ENCODE measurements at places on chromosomes 3 and 15. TPM values are rescaled to one million over a fixed set of nuclear protein-coding genes. Genes with fewer than 3 reads are reported as not detected.

GRCh38 chr3:156602424-156602823, 47.5 kb upstream of the SSR3 start:
- no peak for DNase-seq

- DNase-seq, result no peak
Measured at GRCh38 chr15:48748535-48748934, 62.3 kb downstream of the CEP152 start.

DNA sequence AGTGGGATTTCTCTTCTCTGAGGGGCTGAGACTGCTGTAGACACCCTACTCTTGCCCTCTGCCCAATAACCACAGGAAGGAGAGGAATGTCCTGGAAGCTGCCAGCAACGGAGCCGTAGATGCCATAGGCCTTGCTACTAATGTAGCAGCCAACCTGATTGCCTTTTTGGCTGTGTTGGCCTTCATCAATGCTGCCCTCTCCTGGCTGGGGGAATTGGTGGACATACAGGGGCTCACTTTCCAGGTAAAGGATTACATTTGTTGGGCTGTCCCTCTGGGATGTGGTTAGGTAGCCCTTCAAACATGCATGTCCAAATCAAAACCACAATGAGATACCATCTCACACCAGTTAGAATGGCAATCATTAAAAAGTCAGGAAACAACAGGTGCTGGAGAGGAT, 16.1 kb downstream of the SLC28A2 start:
- peak; percentile 40 for DNase-seq

DNA sequence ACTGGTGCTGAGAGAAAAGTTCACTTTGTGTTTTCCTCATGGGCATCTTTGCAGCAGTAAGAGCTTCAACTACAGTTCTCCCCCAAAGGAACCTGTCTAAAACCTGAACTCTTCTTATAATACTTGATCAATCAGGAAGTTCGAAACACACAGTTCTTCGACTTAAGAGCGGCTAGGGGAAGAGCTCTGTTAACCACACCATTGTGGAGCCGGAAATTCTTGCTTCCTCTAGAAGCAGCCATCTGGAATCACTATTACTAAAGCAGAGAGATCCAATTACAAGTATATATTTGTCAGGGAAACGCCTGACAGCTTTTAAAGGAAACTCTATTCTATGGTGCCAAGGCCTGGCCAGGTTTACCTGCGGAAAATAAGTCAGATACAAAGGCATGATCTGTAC, 337.3 kb upstream of the CBLB start:
- DNase-seq, result no peak

GRCh38 chr3:83122774-83123350, 1361.4 kb upstream of the GBE1 start:
- DNase-seq, result no peak

GRCh38 chr3:120597445-120598049, 1.4 kb downstream of the NDUFB4 start:
- no peak for DNase-seq

DNA sequence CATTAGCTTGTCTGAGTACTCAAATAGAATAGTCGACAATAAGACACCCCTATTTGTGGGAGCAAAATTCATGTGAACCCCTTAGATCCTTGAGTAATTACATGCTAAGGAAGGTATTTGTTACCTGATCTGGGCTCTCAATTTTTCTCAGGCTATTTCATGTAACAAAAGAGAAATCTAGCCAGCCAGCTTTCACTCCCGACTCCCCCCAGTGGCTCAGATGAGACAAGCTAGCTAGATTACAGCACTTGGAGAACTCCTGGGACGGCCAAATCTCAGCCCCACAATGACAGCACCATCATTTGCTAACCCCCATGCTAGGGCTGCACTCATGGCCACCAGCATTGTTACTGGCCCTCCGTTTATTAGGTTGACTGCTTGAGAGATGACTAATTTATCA, 41.3 kb downstream of the GLDN start:
- DNase-seq, result peak; percentile 82

- no peak for DNase-seq
Measured at GRCh38 chr3:122936986-122937385, 90.6 kb downstream of the SEMA5B start.

DNA sequence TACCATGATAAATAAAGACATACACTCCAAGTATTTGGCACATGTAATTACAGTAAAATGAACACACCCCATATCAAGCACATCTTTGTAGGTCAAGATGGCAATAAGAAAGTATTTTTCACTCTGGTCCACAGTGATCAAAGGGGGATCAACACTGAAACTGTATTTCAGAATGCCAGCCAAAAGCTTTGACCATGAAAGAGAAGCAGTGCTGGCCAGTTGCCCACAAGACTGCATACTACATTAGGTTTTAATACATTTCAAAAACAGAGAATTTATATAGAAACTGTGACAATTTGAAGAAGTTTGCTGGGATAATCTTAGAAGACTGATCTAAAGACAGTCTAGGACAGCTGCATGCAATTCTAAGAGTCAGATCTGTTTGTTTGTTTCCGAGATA, 1035.3 kb downstream of the FHIT start:
- no peak for DNase-seq

- DNase-seq, result no peak
Measured at GRCh38 chr3:190227064-190227463, 95.2 kb downstream of the CLDN1 start.

- no peak for DNase-seq
Measured at GRCh38 chr3:112004187-112004586, 5.5 kb downstream of the TAGLN3 start.

DNA sequence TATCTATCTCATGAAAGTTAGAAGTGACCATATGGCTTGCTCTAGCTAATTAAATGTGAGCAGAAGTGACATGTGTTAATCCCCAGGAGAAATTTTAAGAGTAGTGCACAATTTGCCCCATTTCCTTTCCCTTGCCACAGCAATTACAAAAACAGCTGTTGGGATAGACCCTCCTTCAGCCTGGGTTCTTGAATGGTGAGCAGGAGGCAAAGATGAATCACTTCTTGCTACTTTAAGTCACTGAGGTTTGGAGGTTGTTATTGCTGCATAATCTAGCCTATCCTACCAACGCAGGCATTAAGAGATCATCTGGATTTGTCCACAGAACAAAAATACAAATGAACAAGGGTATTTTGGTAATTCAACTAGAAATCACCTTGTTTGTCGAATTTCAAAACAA, 51.7 kb upstream of the CAPN7 start:
- DNase-seq, result no peak

GRCh38 chr15:48132874-48133273, 12.1 kb downstream of the SLC24A5 start:
- no peak for DNase-seq

GRCh38 chr3:126679831-126680666, 24.0 kb upstream of the CHCHD6 start:
- DNase-seq, result peak; percentile 55

DNA sequence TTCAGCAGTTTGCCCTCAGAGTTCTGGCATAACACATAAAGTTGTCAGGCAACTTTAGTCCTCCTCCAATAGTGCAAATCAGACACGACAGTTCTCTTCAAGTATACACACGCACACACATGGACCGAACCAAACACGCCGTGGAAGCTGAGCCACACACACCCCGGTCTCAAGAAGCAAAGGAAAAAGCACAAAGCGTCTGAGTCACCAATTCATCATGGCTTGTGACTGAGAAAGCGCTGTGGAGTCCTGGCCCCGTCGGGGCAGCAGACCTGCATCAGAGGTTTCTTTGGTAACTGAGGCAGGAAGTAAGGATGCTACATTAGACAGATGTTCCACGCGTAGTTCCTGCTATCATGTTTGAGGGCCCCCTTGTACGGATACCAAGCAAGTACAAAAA, 85.7 kb downstream of the VGLL4 start:
- peak; percentile 32 for DNase-seq

GRCh38 chr3:159584421-159584820, 404.2 kb upstream of the IL12A start:
- DNase-seq, result no peak

DNA sequence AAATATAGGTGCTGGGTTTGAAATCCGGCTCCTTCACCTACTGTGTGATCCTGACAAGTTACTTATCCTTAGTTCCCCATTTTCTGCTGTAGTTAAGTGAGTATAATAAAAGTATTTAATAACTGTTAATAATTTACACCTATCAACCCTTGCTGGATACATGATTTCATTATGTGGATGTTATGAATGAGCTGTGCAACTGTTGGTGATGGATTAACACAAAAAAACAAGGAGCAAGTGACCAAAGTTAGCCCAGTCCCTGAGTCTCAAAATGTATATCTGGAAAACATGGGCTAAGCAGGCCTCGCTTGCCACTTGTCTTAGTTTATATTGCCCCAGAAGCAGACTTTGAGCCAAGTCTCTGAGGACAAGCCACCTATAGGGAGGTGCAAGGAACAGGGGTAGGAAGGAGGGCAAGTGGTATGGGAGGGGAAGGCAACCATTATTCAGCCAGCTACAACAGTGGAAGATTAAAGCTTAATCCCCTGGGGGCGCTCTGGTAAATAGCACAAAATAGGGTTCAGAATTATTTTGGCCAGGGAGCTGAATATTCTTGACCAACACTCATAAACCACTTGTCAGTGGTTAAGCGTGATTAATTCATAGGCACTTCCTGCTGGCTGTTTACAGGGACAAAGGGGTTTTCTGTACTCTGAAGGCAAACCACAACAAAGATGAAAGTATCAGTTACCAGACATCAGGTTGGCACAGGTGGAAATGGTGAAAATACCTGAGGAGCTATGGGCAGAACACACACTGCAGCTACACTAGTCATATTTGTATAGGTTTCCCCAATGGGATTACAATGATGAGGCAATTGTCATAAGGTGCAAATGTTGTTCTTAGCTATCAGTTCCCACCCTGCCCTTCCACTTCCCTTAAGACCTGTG, 76.2 kb downstream of the TRIM42 start:
- peak; percentile 22 for DNase-seq

DNA sequence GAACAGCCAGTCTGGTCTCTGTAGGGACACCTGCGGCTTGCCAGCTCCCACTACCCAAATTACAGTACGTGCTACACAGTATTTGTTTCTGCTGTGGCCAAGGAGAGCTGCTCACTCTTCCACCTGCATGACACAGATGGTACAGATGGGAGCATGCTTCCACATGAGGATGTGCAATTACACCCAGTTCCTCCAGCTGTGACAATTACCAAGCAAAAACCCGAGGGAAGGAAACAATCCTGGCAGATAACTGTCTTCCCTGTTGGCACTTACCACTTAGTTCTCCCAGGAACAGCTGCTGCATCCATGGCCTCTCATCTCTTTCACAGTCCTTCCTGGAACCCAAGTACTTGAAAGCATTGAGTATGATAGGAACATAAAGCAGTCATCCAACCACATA, 34.4 kb downstream of the DET1 start:
- DNase-seq, result no peak

DNA sequence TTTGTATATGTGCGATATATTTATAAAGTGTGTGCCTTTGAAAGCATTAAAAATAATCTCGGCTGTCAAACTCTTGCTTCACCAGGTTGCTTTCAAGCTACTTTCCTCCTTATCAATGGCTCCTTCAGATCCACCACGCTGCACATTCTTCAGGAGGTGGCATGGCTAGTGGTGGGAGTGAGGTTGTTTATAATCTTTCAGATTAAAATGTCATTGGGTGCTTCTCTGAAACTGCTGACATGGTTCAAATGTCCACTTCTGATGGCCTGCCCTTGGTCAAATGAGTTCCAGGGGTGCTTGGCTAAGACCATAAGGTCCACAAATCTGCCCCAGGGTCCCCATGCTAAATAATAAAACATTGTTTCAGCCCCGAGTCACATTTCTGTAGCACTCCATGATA, 36.7 kb downstream of the ARHGAP31 start:
- DNase-seq, result no peak

DNA sequence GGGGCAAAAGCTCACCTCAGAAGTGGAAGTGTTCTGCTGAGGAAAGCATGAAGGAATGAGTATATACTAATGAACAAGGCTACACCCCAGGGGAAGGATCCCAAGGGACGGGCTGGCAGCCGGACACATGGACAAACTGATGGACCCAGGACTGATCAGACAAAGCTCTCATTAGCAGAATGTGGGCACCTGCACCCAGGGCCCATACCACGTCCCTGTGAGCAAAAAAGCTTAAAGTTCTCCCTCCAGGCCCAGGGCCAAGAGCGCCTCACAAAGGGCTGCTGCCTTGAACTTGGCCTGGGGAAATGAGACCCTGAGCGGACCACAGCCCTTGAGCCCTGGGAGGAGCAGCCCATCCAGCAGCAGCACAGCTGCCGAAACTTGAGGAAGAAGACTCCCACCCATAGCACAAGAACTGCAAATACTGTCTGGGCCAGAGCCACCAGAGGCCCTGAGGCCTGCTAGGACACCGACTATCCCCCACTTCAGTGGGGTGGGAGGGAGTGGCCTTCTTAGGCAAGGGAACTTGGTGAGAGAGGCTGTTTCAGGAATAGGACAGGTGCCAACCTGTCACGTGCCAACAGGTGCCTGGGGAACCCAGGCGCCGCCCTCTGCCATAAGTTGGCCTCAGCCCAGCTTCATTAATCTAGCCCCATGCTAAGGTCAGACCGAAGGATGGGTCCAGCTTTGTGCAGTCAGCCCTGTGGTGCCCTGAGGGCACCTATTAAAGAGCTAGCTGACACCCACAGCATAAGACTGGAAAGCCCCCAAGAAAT, 2.3 kb upstream of the GMPPB start:
- DNase-seq, result peak; percentile 27

DNA sequence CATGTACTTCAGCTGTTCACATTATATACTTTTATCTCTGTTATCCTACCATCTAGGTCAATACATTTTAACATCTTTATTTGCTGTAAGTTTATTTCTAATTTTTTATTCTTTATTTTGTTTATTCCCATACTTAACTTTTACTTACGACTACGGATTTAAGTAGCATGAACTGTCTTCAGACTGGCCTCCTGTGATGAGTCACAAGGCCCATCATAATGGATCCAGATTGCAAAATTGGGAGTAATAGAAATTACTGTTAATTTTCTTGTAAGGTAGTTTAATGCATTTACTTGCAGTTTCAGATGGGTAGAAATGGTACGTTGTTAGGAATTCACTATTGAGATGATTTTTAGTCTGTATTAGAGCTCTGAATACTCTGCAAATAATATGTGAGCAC, 45.9 kb downstream of the PPARG start:
- DNase-seq, result no peak

DNA sequence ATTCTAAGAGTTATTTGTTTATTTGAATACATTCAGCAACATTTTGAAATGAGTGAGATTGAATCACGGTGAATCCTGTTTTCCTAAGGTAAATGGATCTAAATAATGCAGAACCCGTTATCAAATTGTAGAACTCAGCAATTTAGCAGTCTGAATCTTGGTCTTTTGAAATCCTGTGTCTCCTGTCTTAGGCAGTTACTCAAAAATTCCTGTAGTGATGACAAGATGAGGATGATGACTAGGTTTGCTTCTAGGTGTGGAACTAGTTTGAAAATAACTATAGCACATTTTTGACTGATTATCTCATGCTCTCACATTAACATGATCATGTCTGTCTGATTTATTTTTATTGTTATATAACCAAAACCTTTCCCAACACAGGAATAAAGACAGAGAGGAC, 115.0 kb downstream of the RAP2B start:
- no peak for DNase-seq

CCR9 gene
- total RNA-seq, result not detected

RGMA gene
- 34.3 TPM for total RNA-seq

RUBCN gene
- 9.6 TPM for total RNA-seq

SRGAP3 gene
- total RNA-seq, result 5.3 TPM

HRG gene
- total RNA-seq, result 0.14 TPM

ADCY5 gene
- total RNA-seq, result 5.1 TPM

NLGN1 gene
- total RNA-seq, result 8.8 TPM

GATM gene
- total RNA-seq, result 23.8 TPM

SLC28A2 gene
- not detected for total RNA-seq

SLC38A3 gene
- total RNA-seq, result 0.21 TPM

C3orf49 gene
- not detected for total RNA-seq

FBXW12 gene
- total RNA-seq, result 0.07 TPM

KLF15 gene
- 10.5 TPM for total RNA-seq

THRB gene
- total RNA-seq, result 1.0 TPM
